Lower leg skin (tissue), 4 donors: ENCODE measurements at places on chromosomes 7 and 10. TPM values are rescaled to one million over a fixed set of nuclear protein-coding genes. Genes with fewer than 3 reads are reported as not detected.

- DNase-seq, result peak; percentile 31
These were observed 132.2 kb downstream of the ADARB2 start for GRCh38 chr10:1605121-1605520.

DNA sequence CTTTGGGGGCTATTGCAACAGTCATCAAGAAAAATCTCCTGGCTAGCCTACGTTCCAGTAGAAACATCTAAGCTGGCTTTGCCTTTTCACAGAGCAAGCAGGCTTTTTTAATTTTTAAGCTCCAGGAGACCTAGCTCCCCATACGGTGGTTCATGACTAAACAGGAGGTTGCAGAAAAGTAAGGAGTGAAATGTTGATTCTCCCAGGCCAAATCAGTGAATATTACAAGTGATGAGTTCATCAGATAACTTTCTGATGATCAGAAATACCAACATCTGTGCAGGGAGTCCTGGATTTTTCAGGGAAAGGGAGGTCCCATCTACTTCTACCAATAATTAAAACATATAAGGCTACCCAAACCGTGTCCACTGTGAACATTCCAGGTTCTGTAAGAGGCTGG lies 477.3 kb upstream of the CELF2 start:
- no peak for DNase-seq

DNA sequence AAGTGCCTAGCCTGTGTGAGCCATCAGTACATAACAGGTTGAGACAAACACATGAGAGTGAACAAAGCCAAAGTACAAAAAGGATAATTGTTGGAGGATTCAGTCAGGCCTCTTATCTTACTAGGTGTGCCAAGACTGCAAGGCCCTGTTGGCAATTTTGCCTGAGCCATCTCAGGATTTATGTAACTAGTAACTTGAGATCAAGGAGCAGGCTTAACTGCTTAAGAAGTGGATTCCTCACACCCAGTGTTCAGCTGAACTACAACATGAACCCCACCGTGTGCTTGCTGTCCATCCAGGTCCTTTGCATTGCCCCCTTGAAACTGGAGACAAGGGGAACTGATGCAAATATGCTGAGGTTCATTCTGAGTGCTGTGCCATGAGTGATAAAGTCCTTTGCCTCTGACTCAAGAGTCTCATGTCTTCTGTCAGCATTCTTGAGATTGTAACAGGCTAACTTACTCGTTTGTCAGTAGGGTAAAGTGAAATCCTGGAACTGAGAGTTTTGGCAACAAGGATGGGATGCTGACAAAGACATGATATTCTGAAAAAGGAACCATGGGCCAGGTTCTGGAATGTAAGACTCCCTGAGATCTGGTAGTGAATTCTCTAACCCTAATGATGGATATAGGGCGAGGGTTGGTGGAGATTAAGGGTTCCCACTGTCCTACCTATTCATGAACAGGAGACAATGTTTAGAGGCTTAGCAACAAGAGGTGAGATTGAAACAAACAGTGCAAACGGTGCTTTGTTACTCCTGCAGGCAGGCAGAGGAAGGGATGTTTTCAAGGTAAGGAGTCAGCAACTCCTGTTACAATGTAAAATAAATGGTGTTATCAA lies 44.1 kb upstream of the GATAD1 start:
- DNase-seq, result no peak

GRCh38 chr10:6778992-6779701 lies 199.1 kb upstream of the PRKCQ start:
- no peak for DNase-seq

- DNase-seq, result no peak
These were observed 3.7 kb downstream of the AGR2 start for GRCh38 chr7:16801111-16801542.

POLR2J2 gene
- total RNA-seq, result 3.1 TPM

MYPN gene
- total RNA-seq, result not detected

ASB13 gene
- total RNA-seq, result 12.4 TPM
